ENCODE measurements at places on chromosomes 5 and 9. TPM values are rescaled to one million over a fixed set of nuclear protein-coding genes. Genes with fewer than 3 reads are reported as not detected.

NR2F1-AS1 gene
- 4.8 TPM for polyA plus RNA-seq

MAMDC2 gene
- 6.9 TPM for polyA plus RNA-seq

GRCh38 chr9:35051069-35051967 is 21.1 kb downstream of the VCP start:
- DNase-seq, result no peak

- DNase-seq, result no peak
Measured at GRCh38 chr5:135743181-135743580, 91.3 kb upstream of the SLC25A48 start.

DNA sequence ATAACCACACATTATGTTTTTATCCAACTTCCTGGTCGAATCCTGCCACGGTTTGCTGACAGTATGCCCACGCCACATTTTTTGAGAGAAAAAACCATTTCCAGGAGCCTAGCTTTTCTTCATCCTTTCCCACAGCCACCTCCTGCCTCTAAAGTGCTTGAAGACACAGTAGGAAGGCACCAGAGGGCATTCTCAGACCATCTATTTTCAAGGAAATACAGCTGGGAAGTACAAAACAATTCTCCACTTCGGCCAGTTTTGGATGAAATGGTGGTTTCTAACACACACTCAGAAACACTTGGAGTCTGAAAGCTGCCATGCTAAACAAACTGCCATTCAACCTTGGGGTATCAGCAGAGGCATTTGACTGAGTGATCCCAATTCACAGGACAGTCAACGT is 86.3 kb upstream of the RPS23 start:
- no peak for DNase-seq

DNA sequence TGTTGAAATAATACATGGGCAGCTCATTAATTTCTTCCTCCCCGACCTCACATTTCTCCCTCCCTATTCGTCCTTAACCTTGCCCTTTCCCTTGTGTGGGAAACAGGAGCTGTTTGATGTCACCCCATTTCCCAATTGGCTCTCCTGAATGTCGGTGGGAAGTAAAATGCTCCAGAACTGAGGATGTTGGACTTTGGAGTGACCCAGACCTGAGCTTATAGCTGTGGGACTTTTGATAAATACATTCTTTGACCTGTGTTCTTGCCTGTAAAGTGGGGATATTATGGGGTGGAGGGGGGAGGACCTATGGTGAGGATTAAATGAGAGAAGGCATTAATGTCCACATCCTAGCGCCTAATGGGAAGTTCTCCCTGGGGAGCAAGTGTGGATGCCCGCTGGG is 91.3 kb downstream of the ZNF618 start:
- DNase-seq, result no peak

DNA sequence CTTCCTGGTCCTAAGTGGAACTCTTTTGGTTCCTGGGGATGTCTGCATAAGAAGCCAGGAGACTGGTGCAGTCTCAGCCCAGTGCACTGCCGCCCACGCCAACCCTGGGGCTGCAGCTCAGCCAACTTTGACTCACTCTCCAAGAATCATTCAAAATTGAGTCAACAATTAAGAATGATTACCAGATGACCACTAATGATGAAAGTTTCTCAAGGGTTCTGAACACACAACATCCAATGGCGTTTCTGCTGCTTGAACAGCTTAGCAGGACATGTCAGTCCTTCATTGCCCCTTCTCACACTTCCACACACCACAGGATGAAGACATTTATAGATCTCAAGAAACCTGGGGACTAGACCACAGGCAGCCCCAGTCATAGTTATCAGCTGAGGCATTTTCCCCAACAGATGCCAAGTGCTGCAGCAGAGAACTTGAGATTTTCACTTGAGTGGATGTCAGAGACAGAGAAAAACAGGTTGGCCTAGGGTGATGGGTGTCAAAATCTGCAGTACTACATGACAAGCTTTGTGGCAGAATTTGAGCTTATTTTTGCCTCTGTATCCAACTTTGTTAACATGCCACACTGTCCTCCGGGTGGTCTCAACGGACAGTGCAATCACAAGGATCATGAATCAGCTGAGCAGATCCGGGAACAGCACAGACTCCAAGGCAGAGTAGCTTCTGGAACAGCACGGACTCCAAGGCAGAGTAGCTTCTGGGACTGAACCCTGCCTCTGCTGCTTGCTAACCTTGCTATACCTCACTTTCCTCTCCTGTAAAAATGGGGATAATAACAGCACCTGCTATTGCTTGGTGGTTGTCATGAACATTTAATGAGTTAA is 356.1 kb downstream of the SPOCK1 start:
- DNase-seq, result no peak

Measured in forelimb muscle (tissue), 1 donor.